NCI-H1105 (cell line): ENCODE measurements at places on chromosomes 12 and 14.

DNA sequence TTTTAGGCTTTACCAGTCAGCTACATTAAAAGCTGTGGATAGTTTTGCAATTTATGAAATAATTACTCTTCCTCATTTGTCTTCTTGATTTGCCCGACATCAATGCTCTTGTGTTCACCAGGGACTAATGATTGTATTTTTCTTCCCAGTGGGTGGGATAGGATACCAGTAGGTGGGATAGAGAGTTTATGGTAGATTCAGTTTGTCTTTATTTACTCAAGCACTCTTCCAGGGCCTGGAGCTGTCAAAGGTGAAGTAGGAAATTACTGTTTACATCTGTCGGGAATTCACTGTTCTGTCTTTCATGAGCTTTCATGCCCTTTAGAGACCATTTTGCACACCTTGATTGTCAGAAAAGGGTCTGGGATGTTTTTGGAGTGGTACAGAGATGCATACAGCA lies 36.6 kb downstream of the ETV6 start:
- DNase-seq = peak; percentile 17

DNA sequence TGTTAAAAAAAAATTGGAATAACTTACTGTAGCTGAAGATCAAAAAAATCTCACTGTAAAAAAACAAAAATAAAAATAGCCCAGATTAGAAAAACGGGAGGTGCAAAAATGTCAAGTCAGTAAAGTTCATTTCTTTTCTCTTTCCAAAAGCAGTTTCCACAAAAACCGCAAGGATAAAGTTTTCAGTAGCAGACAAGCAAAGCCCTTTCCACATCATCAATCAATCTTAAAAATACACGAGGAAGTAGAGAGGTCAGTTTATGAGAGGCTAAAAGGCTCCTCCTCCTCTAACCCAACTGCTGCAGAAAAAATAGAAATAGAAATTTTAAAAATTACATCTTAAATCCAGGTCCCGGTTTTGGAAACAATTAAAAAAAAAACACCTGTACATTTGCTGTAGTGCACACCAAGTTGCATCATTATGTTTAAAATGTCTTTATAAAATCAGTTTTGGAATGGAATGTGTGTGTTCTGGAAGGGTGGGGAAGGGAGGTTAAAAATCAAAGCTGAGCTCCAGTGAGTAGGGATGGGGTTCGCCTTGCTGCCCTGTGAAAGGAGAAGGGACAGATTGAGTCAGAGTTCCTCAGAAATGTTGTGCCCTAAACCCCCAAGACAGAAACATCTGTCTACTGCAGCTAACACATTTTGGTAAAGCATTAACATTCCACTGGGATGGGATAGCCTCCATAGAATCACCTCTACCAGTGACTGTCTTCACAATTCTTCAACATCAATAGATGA lies 5.8 kb downstream of the HNRNPC start:
- DNase-seq = no peak

GRCh38 chr12:33593753-33594152 lies 154.1 kb upstream of the SYT10 start:
- DNase-seq = no peak

DNA sequence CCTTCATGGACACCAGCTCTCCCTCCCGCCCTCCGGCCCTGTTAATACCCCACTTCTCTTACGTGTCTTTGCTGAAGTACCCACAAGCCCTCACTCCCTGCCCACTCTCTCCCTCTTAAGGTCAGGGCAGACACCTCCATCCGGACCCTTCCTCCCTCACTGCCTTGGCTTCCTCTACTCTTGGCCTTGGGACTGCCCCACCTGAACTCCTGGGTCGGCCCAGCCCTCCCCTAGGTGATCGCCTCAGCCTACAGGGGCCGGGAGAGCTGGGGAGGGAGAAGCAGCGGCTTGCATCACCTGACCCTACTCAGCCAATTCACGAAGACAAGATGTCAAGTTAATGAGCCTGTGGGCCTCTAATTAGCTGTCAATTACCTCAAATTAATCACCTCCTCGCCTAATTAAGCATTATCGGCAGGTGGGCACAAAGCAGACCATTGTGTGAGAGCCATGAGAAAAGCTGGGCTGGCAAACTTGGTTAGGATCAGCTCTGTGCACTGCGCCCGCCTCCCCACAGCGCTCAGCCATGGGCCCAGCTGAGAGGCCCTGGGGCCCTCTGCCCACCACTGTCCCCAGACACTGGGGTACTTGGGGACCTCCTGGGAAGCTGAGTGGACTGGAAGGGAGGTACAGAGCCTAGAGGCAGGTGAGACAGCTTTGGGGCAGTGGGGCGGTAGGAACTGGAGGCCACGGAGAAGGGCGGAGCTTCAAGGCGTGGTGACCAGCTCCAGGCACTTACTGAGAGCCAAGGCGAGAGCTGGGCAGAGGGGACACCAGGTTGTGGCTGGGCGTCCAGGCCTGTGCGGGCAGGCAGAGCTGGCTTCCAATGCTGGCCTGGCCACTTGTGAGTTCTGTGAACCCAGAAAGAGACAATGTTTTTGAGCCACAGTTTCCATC lies 25.1 kb upstream of the VSX2 start:
- DNase-seq = peak; percentile 8

GRCh38 chr12:1665366-1665765 lies 25.5 kb upstream of the ADIPOR2 start:
- no peak for DNase-seq

- DNase-seq = no peak
Measured at GRCh38 chr12:16329594-16329993, 17.9 kb upstream of the MGST1 start.

GRCh38 chr12:124727922-124728321 lies 135.7 kb downstream of the SCARB1 start:
- no peak for DNase-seq

DNA sequence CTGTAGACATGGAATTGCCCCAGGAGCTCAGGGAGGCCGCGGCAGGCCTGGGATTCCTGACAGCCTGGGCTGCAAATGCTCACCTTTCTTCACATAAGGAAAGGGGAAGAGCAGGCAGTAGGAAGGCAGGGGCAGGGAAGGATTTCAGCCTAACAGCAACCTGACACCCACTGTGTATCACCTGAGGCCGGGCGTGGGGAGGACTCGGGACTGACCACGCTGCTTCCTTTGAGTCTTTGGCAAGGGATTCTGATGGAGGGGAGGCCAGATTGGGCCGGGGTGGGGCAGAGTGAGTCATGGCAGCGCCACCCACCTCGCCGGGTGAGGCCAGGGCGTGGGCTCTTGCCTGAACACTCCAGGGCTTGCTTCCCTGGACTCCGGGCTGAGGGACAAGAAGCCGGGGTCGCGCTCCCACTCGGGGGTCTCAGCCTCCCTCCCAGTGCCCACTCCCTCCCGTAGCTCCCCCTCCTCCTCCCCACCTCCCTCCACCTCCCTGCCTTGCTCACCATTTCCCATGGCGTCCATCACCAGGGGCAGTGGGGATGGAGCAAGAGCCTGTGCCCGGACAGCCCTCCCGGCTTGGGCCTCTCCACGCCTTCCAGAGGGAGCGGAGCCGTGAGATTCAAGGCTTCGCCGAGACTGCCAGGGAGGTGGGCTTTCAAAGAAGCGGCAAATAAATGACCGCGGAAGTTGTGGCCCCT lies 247.9 kb upstream of the RTL1 start:
- no peak for DNase-seq

DNA sequence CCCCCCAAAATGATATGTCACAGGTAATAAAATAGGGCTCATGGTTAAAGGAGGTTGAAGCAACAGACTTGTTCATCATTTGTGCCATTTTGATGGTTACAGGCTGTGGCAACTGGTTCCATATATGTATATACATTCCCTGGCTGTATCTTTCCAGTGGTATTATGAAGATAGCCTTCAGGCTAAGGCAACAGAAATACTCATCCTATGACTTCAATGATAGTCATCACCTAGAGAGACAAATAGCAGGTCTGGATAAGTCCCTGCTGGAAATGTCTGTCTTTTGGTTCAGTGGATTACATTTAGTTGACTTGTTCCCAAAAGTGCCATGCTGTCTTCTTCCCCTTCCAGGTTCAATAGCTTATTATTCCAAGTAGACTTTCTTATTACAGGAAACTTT lies 997.4 kb downstream of the FLRT2 start:
- DNase-seq = no peak

DNA sequence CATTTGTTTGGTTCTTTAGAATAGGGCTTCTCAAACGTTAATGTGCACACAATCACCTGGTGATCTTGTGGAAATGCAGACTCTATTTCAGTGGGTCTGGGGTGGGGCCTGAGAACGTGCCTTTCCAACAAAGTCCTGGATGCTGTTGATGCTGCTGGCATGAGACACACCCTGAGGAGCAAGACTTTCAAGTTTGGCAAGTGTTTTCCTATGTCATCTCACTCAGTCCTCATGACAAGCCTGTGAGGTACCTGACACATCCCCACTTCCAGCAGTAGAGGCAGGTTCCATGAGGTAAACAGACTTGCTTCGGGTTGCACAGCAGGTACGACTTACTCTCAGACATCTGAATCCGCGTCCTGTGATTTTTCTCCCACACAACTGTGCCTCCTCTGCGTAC lies 147.1 kb downstream of the MYRFL start:
- no peak for DNase-seq

DNA sequence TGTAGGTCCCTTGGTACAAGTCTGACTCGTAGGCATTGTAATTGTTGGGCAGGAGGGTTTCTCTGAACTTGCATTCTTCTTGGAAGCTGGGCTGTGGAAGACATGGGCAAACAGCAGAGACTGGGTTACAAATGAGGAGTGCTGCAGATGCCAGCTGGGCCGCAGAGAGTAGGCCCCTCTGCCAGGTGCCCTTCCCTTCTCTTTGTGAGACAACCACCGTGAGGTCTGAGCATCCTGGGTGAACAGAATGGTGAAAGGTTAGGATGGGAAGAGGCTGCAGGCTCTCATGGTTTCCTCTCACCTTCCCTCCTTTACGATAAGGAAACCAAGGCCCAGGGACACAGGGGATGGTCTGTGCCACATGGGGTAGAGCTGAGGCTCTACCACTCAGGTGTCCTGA lies 11.3 kb downstream of the FGF6 start:
- no peak for DNase-seq

GRCh38 chr14:90569201-90569600 lies 172.4 kb downstream of the CALM1 start:
- DNase-seq = no peak

- no peak for DNase-seq
Measured at GRCh38 chr12:51126297-51126696, 42.9 kb upstream of the CSRNP2 start.

DNA sequence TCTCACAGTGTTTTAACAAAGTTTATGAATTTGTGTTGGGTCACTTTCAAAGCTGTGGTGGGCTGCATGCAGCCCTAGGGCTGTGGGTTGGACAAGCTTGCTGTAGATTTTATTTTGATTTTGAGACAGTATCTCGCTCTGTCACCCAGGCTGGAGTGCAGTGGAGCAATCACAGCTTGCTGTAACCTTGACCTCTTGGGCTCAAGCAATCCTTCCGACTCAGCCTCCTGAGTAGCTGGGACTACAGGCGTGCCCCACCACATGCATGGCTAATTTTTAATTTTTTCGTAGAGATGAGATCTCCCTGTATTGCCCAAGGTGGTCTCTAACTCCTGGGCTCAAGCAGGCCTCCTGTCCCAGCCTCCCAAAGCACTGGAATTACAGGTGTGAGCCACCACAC lies 5.4 kb downstream of the MARK3 start:
- no peak for DNase-seq
